ENCODE measurements at places on chromosomes 7 and 10. TPM values are rescaled to one million over a fixed set of nuclear protein-coding genes. Genes with fewer than 3 reads are reported as not detected.

DNA sequence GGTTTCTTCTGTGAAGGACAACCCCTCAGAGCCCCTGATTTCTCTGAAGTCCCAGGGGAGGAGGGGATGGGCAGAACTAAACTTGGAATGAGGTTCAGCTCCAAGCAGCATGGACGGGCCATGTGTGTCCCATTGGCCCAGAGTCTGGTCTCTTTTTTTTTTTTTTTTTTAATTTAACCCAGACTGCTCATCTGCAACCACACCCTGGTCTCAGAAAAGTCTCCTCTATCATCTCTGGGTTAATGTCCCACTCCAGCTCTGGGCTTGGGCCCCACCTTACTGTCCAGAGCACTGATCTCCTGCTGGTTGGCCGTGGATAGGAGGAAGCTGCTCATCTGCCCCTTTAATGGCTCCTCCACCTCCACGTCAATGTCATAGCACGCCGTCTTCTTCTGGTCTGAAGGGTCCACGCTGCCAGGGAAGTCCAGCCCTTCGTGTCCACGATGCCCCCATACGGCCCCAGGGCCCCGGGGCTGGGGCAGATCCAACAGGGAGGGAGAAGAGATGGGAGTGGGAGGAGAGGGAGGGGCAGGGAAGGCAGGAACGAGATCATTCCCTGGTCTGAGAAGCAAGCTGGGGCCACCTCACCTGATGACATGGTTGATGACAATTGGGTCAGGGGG, 7.7 kb downstream of the CHPF2 start:
- DNase-seq = no peak

TYSND1 gene
- 9.1 TPM for polyA plus RNA-seq

IL15RA gene
- 2.0 TPM for polyA plus RNA-seq

GRCh38 chr10:47253030-47253637, 46.9 kb upstream of the GDF10 start:
- DNase-seq = no peak

- DNase-seq = no peak
Measured at GRCh38 chr10:118045837-118046394, 825 bp downstream of the RAB11FIP2 start.

- DNase-seq = no peak
Measured at GRCh38 chr10:128908099-128908498, 558.9 kb upstream of the MGMT start.

- no peak for DNase-seq
Measured at GRCh38 chr7:36598054-36598674, 126.1 kb downstream of the AOAH start.

DNA sequence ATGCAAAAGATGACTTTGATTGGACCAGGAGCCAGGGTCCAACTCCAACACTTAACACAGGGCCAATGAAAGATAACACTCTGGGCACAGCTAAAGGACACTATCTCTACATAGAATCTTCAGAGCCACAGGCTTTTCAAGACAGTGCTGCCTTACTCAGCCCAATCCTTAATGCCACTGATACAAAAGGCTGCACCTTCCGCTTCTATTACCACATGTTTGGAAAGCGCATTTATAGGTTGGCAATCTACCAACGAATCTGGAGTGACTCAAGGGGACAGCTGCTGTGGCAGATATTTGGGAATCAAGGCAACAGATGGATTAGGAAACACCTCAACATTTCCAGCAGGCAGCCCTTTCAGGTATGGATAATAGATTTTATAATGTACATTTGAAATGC, 160.7 kb downstream of the MALRD1 start:
- no peak for DNase-seq

GRCh38 chr10:33800545-33800944, 466.1 kb upstream of the NRP1 start:
- DNase-seq = no peak

PUS7 gene
- 18.1 TPM for polyA plus RNA-seq

- no peak for DNase-seq
Measured at GRCh38 chr10:119625570-119626280, 25.5 kb upstream of the BAG3 start.

DNA sequence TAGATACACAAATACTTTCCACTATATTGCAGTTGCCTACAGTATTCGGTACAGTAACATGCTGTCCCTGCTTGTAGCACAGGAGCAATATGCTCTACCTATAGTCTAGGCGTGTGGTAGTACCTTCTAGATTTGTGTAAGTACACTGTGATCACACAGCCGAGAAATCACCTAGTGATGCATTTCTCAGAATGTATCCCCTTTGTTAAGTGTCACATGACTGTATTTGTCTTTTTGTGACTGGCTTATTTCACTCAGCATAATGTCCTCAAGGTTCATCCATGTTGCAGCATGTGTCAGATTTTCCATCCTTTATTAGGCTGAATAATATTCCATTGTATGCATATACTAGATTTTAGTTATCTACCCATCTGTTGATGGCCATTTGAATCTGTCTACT, 61.9 kb downstream of the BTRC start:
- no peak for DNase-seq

NUTM2A gene
- 4.0 TPM for polyA plus RNA-seq

DNA sequence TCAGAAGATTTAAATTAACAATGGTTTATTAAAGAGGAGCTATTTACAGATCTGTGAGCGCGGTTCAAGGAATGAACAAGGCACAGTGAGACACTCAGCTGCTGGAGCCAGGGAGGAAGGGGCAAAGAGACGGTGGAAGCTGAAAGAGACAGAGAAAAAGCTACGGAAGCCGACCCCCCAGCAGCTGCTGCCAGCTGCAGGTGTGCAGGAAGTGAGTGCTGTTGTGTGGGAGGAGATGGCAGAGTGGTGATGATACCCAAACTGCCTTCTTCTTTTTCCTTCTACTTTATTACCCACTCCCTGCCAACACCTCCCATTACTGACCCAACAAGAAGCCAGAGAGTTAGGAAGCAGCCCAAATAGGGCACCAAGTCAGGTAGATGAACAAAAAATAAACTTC, 41.9 kb upstream of the MBL2 start:
- DNase-seq = no peak

SPDYE1 gene
- polyA plus RNA-seq = 0.39 TPM

- DNase-seq = no peak
Measured at GRCh38 chr10:6958254-6958653, 378.2 kb upstream of the PRKCQ start.

GRCh38 chr7:2224934-2225333, 7.8 kb downstream of the MAD1L1 start:
- DNase-seq = no peak

DNA sequence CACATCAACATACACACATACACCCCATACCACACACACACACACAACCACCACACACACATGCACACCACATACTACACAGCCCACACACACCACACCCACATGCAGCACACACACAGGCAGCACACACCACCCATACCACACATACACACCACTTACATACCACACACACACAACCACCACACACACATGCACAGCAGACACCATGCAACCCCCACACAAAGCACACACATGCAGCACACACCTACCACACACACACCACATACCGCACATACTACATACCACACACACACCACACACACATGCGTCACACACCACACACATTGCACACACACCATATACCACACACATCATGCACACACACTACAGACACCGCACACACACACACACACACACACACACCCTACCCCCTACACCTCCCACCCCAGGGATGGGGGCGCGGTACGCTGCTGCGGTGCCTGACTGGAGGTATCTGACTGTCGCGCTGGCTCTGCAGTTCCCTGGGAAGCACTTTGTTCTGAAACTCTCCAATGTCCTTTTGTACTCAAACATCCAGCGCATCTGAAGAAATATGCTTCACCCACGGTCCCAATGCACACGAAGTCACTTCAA, 5.4 kb upstream of the TRPV6 start:
- DNase-seq = no peak

DNA sequence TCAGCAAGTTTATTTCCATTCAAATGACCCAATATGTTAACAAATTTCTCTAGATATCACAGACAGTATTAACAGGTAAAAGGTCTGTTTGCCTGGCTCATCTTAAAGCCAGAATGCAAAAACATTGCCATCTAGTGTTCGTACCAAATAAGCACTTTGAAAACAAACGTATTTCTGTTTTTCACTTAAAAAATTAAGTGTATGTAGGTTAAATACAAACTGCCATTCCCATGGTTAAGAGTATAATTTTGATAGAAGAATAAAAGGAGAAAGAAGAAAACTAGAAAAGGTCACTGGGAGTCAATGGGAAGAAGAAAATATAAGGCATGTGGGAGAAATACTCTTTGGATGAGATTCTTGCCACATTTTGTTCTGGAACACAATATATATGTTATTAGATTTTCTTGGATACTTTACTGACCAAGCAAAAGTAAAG, 51.0 kb downstream of the ORC5 start:
- DNase-seq = no peak

GRCh38 chr10:6385665-6386064, 182.9 kb downstream of the PFKFB3 start:
- no peak for DNase-seq

DNA sequence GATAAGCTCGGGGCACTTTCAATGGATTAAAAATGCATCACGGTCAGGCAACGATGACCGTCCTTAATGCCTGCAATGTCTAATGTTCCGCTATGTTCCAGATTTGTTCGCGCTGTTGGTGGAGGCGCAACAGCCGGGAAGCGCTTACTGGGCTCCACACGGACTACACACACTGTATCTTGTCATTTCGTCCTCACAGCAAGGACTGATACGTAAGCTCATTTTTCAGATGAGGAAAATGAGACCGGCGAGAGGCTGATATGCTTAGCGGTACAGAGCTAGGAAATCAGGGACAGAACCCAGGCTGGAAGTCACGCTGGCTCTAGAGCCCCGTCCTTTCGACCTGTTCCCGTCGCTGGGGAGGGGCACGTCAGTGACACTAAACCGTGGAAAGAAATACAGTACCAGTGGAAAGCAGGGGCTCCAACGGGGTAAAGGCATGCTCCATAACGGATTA, 670 bp downstream of the TPK1 start:
- DNase-seq = peak; percentile 55

FOXP2 gene
- 10.9 TPM for polyA plus RNA-seq

LBX1 gene
- polyA plus RNA-seq = not detected

DNA sequence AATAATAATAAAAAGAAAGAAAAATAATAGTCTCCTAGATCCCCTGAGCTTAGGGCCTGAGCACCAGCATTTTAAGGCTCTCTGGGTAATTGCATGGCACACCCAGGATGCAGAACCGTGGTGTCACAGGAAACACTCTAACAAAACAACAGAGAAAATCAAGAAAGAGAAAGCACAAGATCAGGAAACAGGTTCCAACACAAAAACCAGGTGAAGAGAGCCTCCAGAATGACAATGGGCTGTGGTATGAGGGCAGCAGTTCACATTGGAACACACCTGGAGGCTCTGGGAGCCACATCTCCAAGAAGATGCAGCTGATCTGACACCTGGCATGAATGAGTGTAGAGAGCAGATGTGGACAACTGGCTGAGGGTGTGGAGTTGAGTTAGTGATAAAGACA, 7.1 kb downstream of the MMRN2 start:
- no peak for DNase-seq

SYCE1 gene
- 0.26 TPM for polyA plus RNA-seq

DNA sequence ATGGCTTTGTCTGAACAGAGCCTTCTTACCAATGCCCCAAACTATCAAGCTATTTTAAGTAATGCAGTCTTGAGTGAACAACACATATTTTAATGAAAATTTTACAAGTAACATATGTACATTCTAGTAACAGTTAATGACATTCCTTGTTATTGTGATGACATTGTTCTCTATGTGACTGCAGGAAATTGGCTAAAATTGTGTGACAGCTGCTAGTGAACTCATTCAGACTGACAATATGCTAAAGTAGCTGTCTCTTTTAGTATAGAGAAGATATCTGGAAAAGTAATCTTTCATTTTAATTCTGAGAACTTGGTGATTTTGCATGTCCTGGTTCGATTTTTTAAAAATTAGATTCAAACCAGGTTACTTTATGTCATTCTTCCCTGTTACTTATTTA, 259.8 kb upstream of the MAGI2 start:
- DNase-seq = no peak

- DNase-seq = no peak
Measured at GRCh38 chr7:88003581-88003980, 69.5 kb downstream of the ADAM22 start.

NUTM2B gene
- 1.4 TPM for polyA plus RNA-seq

DNA sequence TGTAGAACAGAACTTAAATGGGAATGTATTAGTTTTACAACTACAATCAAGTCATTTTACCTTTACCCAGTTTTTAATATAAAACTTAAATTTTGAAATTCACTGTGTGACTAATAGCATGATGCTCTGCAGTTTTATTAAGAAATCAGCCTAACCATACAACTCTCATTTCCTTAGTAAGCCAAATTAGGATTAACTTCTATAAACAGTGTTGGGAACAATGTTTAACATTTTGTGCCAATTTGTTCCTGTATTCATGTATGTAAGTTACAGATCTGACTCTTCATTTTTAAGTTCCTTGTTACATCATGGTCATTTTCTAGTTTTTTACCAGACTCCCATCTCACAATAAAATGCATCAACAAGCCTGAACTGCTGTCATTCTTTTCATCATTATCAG, 209.8 kb downstream of the ZEB1 start:
- no peak for DNase-seq

GRCh38 chr7:38169847-38170246, 8.2 kb upstream of the STARD3NL start:
- no peak for DNase-seq

ABCB4 gene
- 2.2 TPM for polyA plus RNA-seq

DNA sequence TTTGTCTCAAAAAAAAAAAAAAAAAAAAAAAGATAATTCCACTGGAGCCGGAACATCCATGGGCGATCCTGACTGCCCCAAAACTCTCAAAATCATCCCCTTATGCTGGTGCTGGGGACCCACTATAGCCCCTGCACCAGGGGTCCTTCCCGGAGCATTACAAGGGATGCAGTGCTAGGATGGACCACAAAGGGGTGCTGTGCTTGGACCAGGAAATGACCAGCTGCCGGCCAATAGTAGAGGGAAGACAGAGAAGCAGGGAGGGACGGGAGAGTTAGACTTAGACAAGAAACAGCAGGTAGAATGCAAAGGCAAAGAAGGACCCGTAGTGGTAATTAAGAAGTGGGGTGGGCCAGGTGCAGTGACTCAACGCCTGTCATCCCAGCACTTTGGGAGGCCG, 40.5 kb downstream of the RCC1L start:
- DNase-seq = no peak

DNA sequence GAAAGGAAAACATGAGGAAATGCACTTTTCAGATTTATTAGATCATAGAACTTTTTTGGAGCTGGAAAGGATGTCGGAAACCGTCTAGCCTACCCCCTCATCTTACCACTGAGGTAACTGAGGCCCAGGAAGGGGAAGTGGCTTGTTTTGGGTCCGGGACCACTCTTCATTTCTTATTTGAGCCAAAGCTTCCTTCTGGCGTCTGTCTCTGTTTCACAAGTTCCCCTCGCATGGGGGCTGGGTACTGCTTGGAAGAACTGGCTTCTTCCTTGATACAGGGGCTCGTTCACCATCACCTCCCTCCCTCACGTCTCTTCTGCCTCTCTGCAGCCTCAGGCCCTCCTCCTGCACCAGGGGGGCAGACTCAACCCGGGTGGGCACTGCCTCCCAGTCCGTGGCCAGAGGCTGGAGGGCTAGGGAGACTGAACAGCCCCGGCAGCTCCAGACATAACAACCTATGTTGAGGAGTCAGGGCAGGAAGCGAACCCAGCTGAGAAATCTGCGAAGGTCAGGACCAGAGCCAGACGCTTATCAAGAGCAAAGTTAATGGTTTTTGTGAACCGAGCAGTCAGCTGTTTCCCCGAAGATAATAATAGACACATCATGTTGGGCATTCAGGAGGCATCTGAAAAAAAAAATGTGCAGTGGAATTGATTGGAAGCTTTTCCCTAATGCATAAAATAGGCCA, 12.9 kb downstream of the HTRA1 start:
- no peak for DNase-seq

GRCh38 chr10:62016623-62017490, 115.4 kb downstream of the ARID5B start:
- DNase-seq = no peak

- DNase-seq = no peak
Measured at GRCh38 chr10:61978965-61979364, 77.5 kb downstream of the ARID5B start.

Data from right renal cortex interstitium (tissue), 3 donors.